CD4-positive, alpha-beta T cell treated with Interleukin-1 beta for 1 hour (primary cell): ENCODE measurements at places on chromosomes 7 and 10.

- DNase-seq, result no peak
Measured at GRCh38 chr7:146736446-146737190, 620.0 kb downstream of the CNTNAP2 start.

DNA sequence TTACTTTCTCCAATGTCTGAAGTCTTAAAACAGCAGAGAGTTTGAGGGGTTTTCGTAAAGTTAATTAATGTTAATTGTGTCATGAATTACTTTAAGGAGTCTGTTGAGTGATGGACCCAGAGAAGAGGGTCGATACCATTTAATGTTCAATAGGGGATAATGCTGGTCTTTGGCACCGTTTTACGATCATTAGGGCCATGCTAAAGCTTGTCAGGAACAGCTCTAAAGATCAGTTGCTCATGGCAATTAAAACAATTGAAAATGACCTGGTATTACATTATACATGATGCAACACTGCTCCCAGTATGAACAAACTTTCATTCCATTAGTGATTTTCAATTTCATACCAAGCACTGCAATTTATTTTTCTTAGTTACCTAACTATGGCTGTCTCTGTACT is 296.9 kb downstream of the ETV1 start:
- DNase-seq, result no peak

GRCh38 chr7:38025815-38026214 is 105.4 kb downstream of the EPDR1 start:
- no peak for DNase-seq

DNA sequence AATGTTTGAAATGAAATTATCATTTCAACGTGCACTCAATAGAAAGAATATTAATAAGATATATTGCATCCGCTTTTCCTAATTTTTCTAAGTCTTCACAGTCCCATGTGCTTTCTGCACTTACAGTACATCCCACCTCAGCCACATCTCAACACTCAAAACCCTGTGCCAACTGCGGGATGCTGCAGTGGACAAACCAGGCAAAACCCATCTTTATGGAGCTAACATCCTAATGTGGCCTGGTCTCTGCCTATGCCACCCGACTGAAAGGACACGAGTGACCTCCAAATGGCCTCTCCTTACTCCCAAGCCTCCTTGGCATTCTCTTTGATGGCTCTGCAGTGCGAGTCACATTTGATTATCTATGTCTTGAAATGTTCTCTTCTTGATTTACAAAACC is 57.4 kb upstream of the ADRB1 start:
- DNase-seq, result no peak

DNA sequence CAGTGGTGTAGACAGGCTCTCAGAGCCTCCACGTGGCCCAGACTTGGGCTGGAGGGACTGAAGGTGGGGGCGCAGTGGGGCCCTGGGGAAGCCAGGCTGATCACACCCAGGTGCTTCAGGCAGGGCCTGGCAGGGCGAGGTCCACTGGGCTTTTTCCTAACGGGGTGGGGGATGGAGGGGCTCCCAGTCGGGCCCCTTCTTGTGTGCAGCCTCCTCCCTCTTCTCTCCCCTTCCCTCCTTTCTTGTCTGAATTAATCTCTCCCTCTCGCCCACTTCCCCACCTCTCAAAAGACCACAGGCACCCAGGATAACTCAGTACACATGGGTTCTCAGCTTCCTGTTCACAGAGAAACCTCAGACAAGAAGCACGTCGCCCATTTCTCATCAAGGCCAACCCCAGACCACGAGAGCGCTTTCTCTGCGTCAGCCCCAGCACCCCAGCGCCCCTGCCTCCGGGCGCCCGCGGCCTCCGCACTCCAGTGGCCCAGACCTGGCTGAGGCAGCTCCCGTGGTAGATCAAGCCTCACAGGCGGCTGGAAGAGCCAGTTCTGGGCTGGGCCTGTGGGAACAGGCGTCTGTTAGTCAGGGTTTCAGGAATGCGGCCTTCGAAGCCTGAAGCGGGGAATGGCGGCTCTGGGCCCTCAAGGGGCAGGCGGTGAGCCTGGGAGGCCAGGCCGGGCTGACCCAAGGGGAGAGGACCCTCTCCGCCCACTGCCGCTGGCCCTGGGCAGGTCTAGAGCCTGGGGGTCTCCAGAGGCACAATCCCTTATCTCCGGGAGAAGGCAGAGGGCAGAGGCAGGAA is 50.6 kb downstream of the PWWP2B start:
- DNase-seq, result peak; percentile 84

DNA sequence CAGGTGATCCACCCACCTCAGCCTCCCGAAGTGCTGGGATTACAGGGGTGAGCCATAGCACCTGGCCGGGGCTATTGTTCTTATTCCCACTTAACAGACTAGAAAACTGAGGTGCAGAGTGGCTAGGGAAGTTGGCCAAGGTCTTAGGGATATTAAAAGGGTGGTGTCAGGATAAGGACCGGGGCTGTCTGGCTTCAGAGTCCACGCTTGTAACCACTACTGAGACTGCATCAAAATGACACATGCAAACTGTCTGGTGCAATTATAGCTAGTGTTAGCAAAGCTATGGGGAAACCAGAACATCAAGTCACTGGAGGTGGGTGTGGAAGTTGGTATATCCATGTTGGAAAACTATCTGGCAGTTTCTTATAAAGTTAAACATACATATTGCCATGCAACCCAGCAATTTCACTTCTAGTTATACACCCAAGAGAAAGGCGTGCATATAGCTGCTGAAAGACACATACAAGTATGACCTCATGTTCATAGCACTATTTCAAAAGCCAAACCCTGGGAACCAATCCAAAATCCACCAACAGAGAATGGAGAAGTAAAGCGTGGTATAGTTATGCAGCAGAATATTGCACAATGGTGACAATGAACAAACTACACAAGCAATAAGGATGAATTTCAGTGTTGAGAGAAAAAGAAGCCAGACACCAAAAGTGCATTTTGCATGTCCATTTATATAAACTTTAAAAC is 33.9 kb upstream of the EEPD1 start:
- DNase-seq, result no peak

- peak; percentile 33 for DNase-seq
Measured at GRCh38 chr10:35563261-35563891, 41.8 kb upstream of the GJD4 start.

- peak; percentile 52 for DNase-seq
Measured at GRCh38 chr10:45580371-45581215, 92.0 kb downstream of the ZFAND4 start.

DNA sequence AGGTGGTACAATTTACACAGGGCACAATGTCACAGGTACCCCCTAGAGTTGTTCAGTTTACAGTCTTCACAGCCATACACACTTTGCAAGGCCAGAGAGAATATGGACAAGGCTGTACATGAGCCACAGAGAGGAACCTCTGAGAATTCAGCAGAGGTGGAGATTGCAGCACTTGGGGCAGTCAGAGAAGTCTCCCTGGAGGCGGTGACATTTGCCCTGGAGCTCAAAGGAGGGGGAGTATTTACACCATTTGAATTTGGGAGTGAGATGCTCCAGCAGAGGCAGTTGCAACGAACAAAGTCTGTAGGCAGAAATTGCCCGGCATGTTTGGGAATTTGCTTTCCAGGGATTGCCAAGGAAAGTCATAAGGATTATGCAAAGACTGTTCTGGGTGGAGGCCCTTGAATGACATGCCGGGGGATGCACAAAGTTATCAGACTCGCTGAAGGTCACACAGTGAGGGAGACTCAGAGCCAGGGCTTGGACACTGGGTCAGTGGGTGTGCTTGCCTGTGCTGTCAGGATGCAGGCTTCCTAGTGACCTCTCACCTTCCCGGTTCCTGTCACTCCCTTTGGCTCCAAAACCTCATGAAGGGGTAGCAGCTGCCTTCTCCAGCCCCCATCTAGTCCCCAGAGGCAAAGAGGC is 160.7 kb upstream of the PCBD1 start:
- DNase-seq, result no peak

- DNase-seq, result no peak
Measured at GRCh38 chr10:59907537-59907917, 1.2 kb upstream of the CCDC6 start.

DNA sequence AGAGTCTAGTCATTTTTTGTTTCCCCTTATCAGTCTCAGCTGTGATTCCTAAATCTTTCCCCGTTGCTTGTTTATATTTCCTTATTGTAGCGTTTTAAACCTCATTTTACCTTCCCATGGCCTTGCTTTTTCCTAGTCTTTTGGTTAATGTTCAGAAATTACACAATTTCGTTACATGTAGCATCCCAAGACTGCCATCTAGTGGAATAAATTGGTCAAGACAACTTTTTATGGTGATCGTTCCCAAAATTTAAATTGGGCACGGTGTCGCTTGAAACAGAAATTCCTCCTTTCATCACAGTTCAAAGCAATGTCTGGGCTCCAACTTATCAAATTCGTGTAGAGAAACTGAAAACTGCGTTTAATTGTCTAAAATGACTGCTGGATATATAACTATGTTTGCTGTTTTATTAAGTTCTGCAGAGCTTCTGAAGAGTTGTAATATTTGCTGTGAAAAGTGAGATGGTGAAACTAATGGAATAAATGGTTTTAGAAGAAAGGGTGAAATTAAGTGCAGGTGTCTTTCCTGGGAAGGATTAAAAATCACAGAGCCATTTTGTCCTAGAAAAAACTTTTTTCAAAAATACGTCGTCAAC is 370.2 kb downstream of the PHF14 start:
- DNase-seq, result no peak

DNA sequence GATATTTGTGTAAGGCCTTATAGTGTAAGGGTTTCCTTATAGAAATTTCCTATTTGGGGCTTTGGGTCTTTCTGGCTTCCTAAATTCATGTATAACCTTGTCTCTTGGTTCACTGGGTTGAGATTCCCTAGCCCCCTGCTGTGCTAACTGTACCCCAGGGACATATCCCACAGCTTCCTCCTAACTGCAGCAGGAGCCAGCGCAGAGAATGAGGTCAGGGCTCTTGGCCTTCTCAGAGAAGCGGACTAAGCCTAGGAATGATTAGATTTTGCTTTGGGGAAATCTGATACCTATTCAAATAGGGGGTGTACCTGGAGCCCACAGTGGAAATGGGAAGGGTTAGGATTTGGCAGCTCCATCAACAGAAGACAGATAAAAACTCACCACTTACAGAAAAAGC is 138.1 kb upstream of the EFCAB10 start:
- no peak for DNase-seq

DNA sequence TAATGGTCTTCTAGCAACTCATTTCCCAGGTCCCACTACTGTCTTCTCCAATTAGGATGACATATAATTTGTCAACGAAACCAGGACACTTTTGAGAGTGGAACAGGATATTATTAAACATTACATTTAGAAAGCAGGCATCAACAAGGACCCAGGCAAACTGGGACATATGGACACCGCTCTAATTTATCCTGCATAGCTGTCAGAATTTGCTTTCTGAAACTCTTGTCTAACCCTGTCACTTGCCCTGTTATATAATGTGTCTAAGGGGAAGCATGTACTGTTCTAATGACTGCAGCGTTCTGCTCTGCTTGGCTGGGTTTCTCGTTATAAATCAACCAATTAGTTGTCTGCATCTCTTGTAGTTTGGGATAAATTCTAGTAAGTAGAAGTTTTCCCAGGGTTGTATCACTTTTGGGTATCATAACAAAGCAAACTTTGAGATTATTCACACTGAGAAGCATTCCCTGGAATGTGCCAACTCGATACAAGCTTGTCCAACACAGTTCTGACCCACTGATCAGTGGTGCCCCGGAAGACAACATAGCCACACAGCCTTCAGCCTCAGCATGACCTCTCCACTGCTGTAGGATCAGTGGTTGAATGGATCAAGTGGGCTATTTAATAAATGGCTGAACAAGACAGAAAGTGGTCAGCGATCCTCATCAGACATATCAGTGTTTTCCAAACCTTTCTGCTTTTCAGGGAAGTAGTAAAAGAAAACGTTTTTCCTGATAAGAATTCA is 228.1 kb downstream of the KIF20B start:
- no peak for DNase-seq

GRCh38 chr7:30713392-30713791 is 31.1 kb upstream of the CRHR2 start:
- no peak for DNase-seq

DNA sequence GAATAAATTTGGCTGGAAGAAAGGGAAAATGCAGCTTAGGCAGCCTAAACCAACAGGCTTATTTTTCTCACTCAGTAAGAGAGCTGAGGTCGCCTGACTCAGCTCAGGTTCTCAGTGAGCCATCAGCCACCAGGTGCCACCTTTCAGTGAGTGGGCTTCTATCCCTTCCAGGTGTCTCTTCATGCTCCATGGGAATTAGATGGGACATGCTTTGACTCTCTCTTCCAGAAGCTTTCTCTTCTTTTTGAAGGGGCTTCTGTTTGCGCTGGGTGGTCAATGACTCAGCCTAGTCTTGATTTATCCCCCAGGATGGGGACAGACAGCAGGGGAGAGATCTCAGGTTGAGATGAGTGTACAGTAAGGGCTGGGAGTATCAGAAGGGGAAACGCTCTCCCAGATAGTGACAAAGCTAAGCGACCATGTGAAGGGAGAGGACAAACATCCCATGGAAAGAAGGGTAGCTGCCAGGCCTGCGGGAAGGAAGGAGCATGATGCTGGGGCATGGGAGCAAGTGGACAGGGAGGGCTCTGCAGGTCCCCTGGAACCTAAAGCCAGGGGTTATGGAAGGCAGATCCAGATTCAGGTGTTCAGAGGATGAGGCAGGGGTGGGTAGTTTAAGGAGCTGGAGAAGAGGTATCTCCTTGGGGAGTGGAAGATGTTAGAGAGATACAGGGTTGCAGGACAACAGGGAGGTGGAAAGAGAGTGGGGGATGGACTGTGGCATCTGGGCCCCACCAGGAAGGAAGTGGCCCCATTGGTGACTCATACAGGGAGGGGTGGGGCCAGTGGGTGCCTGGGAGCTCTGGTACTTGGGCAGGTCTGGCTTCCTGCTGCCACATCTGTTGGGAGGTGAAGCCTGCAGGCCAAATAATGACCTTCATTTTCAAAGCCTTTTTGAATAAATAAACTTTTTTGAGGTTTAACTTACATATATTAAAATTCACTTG is 32.5 kb downstream of the OGDH start:
- DNase-seq, result peak; percentile 87

- no peak for DNase-seq
Measured at GRCh38 chr10:92483539-92483938, 90.4 kb downstream of the IDE start.

DNA sequence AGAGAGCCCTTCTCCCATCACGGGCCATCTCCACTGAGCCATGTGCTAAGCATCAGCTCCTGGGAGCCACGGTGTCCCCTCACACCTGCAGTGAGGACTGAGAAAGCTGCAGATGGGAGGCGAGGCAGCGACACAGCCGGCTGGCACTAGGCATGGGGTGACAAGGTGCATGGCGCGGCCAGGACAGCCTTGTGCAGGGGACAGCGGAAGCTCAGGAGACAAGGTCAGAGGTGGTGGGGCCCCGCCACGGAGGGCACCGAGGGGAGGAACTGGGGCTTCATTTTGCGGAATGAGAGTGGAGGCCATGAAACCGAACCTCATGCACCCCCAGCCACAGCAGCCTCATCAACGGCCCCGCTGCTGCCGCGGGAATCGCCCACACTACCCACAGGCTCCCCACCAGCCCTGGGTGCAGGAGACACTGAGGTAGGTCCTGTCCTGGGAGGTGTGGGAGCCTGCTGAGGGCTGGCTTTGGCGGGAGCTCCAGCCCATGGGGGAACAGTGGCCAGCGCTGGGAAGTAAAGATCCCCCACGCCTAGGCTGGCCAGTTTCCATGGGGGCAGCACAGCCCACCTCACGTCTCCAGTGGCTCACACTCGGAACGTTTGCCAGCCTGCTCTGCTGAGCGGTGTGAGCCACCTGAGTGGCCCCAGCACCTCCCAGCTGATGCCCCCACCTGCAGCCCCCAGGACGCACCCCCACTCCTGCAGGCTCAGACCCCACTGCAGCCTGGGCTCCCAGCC is 71.2 kb upstream of the INSIG1 start:
- no peak for DNase-seq
